ENCODE measurements at places on chromosomes 3 and 15.

- DNase-seq: no peak
These were observed 208.5 kb downstream of the LPP start for GRCh38 chr3:188362405-188362831.

DNA sequence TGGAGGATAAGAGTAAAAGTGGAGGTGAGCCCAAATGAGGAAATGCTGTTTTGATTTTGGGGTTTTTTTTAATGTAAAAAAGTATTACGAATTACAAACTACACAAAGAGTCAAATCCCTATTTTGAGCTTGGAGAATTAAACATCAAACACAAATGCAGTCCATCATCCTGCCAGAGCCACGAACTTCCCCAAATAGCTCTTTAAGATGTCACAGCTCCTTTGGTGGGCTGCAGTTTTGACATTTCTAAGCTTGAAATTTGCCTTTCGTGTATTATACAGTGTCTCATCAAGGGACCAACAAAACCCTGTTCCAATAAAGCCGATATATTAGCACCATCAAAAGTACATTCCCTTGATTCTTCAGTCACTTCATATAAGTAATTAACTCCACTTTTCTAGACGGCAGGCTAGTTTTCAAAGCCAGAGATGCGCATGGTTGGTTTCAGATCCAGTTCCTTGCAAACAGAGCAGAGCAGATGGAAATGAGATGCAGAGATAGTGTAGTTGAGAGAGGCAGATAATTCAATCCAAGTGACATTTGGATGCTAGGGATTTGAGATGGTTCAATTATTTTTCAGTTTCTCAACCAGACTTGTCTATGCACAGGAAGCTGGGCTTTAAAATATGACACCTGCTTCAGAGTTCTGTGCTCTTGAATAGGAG lies 580.9 kb downstream of the EDEM1 start:
- no peak for DNase-seq

DNA sequence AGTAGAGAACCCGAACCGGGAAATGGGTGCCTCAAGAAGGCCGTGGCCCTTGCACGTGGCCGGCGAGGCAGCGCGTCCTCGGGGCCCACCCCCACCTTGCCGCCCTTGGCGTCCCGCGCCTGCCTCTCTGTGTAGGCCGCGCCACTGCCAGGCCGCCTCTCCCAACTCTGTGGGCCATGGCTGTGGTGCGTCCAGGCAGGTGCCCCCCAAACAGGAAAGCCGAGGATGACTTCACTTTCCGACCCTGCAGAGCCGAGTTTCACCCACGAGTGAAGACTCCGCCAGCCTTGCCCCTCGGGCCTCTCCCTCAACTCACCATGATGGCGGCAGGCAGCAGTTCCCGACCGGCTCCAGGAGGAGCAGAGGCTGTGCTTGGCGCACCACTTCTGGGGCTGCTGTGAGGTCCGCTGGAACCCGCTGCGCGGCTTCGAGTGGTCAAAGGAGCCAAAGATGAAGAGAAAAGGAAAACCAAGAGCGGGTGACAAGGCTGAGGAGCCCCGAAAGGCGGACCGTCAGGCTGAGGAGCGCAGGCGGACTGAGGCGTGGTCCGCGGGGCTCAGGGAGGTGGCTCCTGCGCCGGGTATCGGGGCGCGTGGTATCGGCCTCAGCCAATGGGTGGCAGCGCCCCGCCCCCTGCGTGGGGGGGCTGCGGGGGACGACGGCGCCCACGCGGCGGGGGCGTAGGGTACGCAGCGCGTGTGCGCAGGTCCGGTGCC lies at the start of gene DAZL:
Gene DAZL, minus strand, starts transcription at position 537 of the 716 bp plus-strand sequence. Its CDS starts 218 bp downstream, at position 319.
- DNase-seq: no peak

- no peak for DNase-seq
These were observed 145.9 kb upstream of the GALNT15 start for GRCh38 chr3:16028604-16029003.

DNA sequence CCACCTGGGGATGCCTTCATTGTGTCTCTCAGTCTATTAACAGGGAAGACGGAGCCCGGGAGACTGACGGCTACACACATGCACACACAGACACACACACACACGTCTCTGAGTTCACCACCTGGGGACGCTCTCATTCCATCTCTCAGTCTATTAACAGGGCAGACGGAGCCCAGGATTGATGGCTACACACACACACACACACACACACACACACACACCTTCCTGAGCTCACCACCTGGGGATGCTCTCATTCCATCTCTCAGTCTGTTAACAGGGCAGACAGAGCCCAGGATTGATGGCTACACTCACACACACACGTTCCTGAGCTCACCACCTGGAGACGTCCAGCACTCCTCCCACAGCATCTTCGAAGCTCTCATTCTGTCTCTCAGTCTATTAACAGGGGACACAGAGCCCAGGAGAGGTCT lies 143.9 kb downstream of the OR4M2 start:
- no peak for DNase-seq
